NCI-H146 (cell line): ENCODE measurements at places on chromosomes 16 and 17.
A peak's percentile ranks its signal among the peaks of the same experiment; 100 is the strongest.

GRCh38 chr16:56506941-56507340, 12.9 kb downstream of the BBS2 start:
- no peak for DNase-seq

GRCh38 chr16:27110524-27110896, 43.8 kb downstream of the C16orf82 start:
- DNase-seq, result no peak

GRCh38 chr17:34567691-34568465, 11.5 kb upstream of the TMEM132E start:
- no peak for DNase-seq

GRCh38 chr16:80298676-80299075, 242.1 kb upstream of the DYNLRB2 start:
- no peak for DNase-seq

DNA sequence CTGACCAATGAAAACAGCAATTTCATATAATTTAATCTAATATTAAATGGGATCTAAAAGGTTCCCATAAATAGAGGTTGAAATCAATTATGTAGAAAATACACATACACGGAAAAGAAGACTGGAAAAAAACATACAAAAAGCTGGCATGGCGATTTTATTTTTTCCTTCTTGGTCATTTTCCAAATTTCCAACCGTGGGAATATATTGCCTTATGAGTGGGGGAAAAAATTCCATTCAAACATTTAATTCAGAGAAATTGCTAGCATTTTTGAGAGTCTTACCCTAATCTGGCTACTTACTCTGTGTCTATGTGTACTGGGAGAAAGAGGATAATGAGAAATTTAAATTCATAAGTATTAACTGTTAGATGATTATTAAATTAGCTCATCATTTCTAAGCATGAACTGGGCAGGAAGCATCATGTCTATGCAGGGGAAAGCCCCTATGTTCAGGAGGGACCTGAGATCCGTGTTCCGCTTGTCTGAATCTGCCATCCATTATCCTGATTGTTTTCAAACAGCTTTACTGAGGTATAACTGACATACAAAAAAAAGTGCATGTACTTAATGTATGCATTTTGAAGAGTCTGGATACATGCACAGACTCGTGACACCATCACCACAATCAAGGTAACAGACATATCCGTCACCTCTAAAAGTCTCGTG, 145.2 kb downstream of the XYLT1 start:
- DNase-seq, result no peak

DNA sequence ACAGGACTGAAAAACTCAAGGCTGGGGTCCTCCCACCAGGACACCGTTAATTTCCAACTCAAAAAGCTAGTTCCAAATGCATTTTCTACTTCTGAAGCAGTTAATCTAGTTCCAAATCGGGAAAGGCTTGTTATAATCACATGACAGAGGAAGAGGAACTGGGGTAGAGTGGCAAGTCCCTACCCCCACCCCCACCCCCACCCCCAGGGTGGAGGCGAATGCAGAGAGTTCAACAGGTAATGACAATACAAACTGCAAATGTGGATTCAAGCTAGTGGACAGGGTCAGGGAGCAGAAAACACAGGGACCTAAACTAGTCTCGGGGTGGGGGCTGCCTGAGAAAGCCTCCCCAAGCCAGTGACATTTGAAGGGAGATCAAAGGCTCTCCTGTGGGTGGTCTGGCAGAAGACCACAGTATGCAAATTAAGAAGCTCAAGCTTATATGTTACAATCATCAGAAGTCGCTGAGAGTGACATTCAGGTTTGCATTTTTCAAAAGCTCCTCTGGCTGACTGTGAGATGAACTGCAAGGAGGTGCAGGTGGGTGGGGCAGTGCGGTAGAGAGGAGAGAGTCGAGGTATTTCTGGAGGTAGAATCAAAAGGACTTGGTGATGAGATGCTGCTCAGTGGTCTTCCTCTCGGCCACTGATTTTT, 56.4 kb upstream of the SLC25A19 start:
- DNase-seq, result no peak

GRCh38 chr17:72158895-72159885, 38.4 kb downstream of the SOX9 start:
- no peak for DNase-seq

DNA sequence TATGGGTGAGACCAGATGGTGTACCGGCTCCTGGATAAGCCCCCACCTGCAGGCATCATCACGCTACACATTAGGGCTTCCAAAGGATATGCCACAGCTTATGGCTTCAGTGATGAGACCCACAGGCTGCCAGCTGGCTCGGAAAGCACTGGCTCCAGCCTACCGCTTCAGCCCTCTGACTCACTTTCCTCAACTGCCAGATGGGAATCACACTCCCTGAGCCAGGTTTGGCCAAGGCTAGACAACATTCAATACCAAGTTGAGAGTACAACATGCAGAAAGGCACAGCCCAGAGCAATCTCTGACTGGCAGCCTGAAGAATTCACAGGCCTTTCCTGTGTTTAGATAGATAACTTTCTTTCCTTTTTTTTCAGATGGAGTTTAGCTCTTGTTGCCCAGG, 10.3 kb downstream of the CENPV start:
- DNase-seq, result no peak

- DNase-seq, result no peak
Observed at GRCh38 chr17:57622683-57623433, 122.2 kb downstream of the CCDC182 start.

DNA sequence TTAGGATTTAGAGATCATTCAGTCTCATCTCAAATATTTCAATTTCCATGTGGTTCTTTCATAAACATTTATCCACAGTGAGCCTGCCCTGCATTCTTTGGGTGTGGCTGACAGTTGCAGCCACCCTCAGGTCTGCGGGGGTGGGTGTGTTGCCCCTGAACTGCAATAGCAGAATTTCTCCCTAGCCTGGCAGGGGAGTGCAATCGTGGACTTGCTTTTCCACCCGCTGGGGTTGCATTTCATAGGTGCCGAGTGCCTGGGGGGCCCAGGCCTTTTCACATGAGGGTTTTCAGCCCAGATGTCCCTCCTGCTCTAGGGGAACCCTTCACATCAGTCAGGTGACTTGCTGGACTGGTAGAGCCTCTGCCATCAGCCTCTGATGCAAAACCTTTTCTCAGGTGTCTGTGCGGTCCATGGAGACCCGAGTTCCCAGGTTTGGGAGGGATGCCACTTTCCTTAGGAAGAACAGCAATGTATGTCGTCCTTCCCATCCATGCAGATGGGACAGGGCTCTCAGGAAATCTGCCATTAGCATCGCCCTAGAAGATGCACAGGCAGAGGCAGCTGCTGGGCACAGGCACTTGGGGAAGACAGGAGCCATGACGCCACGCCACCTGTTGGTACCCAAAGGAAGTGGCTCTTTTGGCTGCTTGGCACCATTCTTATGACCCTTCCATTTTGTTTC, 2.4 kb upstream of the USP36 start:
- DNase-seq, result peak; percentile 67

DNA sequence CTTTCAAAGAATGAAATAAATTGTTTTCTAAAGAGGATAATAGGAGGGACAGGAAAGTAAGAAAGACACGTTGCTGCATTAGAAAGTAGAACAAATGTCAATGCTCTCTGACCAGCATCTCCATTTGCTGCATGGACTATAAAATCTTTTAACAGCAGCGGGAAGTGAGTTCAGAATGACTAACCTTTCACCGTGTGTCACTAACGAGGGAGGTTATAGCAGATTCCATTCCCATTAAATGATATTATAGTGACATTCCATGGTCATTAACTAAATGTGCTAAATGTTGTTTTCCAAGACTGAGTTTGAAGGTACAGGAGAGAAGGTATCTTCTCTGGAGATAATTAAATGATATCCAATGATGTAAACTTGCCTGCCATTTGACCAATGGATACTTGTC, 127.1 kb upstream of the HS3ST3A1 start:
- no peak for DNase-seq

DNA sequence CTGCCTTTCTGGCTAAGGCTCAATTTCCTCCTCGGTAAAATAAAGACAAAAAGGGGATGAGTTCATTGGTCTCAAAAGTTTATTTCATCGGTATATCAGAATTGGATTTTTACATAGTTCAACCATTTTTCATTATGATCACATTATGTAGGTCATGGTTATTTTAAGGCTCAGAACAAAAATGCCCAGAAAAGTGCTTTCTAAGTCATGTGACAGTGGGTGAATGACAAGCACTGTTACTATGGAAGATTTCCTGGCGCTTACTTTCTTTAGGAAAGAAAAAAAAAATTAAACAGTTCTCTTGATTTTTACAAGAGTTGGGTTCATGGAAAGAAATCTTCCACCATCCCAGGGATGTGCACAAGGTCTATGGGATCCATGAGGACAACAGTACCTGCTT, 117.9 kb upstream of the CES5A start:
- no peak for DNase-seq

GRCh38 chr17:57356719-57357391, 100.5 kb downstream of the MSI2 start:
- DNase-seq, result peak; percentile 62

- DNase-seq, result no peak
Observed at GRCh38 chr17:78589031-78589675, 12.0 kb upstream of the DNAH17 start.

DNA sequence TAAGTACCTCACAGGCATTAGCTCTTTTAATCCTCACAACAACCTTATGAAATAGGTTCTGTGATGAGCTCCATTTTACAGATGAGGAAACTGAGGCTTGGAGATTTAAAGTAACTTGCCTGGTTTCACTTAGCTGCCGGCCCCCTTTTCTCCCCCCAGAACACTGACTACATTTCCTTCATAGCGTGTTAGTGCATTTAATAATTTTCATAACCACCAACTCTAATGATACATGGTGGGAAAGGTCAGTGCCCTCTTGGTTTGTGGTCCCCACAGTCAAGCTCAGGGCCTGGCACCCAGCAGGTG, 16.5 kb upstream of the RHOT1 start:
- no peak for DNase-seq

DNA sequence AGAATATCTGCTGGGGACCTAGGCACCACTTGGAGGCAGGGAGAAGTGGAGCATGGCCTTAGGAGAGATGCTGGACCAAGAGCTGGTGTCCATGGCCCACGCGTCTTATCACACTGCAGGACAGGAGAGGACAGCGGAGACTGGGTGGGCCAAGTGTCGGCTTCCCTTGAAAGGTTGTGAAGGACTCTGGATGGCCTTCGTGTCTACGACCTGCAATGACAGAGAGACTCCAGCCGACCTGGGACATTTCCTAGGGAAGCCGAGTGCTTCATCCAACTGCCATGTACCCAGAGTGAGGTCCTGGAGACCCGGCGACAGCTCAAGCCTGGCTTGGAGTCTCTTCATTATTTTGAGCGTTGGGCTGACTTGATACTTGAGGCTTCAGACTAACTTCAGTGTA, 20.5 kb downstream of the C1QTNF1 start:
- no peak for DNase-seq

DNA sequence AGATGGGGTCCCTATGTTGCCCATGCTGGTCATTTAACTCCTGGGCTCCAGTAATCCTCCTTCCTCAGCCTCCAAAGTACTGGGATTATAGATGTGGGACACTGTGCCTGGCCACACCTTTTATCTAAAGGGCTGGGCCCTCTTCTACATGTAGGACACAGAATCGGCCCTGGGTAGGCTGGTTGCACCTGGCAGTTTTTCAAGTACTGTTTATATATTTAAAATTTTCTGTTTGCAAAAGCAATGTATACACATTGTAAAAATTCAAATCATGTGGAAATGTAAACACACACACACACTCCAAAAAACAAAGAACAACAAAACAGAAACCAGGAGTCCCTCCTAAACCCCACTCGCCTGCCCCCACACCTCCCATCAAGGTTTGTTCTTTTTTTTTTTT, 28.1 kb upstream of the SIAH1 start:
- no peak for DNase-seq

- no peak for DNase-seq
Observed at GRCh38 chr16:85880861-85881260, 18.1 kb upstream of the IRF8 start.

GRCh38 chr16:52781005-52781630, 234.2 kb upstream of the TOX3 start:
- DNase-seq, result no peak

DNA sequence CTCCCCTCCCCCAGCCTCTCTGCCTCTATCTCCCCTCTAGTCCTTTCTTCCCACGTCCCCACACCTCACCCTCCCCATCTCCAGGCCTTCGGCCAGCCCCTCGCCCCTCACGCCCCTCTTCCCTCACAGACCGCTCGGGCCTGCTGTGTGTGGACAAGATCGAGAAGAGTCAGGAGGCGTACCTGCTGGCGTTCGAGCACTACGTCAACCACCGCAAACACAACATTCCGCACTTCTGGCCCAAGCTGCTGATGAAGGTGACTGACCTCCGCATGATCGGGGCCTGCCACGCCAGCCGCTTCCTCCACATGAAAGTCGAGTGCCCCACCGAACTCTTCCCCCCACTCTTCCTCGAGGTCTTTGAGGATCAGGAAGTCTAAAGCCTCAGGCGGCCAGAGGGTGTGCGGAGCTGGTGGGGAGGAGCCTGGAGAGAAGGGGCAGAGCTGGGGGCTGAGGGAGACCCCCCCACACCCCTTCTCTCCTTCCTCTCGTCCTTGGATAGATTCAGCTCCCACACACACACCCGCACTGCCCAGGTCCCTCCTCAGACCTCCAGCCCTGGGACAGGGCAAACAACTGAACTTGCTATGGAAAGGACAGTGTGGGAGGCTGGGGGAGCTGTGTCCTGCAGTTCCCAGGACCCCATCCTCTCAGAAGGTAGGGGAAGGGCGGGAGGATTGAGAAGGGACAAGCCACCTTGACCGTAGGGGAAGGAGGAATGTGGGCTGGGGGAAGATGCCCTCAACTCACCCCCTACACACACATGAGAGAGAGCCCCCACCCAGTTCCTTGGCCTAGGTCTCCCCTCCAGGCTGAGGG, 11.1 kb downstream of the NR1D1 start:
- no peak for DNase-seq

- peak; percentile 91 for DNase-seq
Observed at GRCh38 chr17:30824356-30825145, at the start of gene CRLF3. CRLF3 (minus strand) TSS chr17:30824692; CDS start chr17:30824651, 41 bp downstream.

- no peak for DNase-seq
Observed at GRCh38 chr16:79079656-79080420, 520.7 kb downstream of the MAF start.

GRCh38 chr17:55822028-55822427, 71.2 kb downstream of the PCTP start:
- DNase-seq, result no peak

GRCh38 chr17:12664894-12665262, 812 bp upstream of the MYOCD start:
- DNase-seq, result no peak

GRCh38 chr16:85424260-85425073, 188.7 kb upstream of the GSE1 start:
- DNase-seq, result peak; percentile 25

GRCh38 chr16:79089735-79090284, 510.7 kb downstream of the MAF start:
- DNase-seq, result no peak
